ENCODE measurements at places on chromosomes 16 and 17. TPM values are rescaled to one million over a fixed set of nuclear protein-coding genes. Genes with fewer than 3 reads are reported as not detected.

- peaks cover 12% of the 10 kb centered on the region for H3K4me1 ChIP-seq
- no peak for DNase-seq
- no peak overlapping the region for H3K27ac ChIP-seq
- no peaks in the 10 kb centered on the region for H3K36me3 ChIP-seq
- no peaks in the 10 kb centered on the region for H3K27me3 ChIP-seq
- H3K4me3 ChIP-seq: no peak overlapping the region
These were observed 8.0 kb downstream of the TRPV2 start for GRCh38 chr17:16423226-16423872.

Gene KIF22
- 78.3 TPM for total RNA-seq

GRCh38 chr17:80599546-80600305 is 55.1 kb downstream of the RPTOR start:
- peaks cover 11% of the 10 kb centered on the region for H3K4me1 ChIP-seq
- DNase-seq: no peak
- no peak overlapping the region for H3K4me3 ChIP-seq

DNA sequence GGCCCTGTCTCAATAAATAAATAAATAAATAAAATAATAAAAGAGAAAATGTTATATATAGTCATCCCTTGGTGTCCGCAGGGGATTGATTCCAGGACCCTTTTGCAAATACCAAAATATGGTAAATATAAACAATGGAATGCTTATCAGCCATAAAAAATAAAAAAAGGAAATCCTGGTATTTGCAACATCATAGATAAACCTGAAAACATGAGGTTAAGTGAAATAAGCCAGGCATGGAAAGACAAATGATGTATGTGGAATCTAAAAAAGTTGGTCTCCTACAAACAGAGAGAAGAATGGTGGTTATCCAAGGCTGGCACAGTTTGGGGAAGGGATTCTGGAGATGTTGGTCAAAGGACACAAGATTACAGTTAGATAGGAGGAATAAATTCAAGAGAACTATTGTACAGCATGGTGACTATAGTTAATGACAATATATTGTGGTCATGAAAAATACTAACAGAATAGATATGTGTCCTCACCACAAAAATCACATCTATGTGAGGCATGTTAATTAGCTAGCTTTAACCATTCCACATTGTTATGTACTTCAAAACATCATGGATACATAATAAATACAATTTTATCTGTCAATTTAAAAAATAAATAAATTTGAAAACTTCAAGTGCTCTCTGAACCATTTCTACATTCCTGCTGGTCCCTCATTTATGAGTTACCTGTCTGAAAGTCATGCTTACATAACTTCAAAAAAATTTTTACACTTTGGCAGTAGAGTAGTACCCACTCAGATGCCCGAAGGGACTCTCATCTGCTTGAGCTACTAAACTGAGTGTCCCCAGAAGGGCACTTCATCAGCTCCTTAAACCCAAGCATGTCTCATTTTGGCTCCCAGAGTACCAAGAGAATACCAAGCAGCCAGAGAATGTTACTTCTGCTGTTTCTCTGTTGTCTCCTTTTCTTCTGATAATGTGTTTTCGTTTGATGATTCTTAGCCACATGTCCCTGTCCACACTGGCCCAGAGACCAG is 26.6 kb downstream of the N4BP1 start:
- no peaks in the 10 kb centered on the region for H3K4me1 ChIP-seq
- H3K27ac ChIP-seq: no peak overlapping the region
- no peak overlapping the region for H3K4me3 ChIP-seq
- no peaks in the 10 kb centered on the region for H3K27me3 ChIP-seq

- H3K27me3 ChIP-seq: peaks cover 49% of the 10 kb centered on the region
- DNase-seq: no peak
- no peaks in the 10 kb centered on the region for H3K36me3 ChIP-seq
- no peaks in the 10 kb centered on the region for H3K4me1 ChIP-seq
- H3K27ac ChIP-seq: no peak overlapping the region
- H3K4me3 ChIP-seq: peak overlapping the region; percentile 62
These were observed 734 bp downstream of the ARHGDIG start for GRCh38 chr16:280991-281659.

Gene OTOP2
- not detected for total RNA-seq

GRCh38 chr16:72723781-72724180 is 324.1 kb downstream of the ZFHX3 start:
- no peak for DNase-seq
- no peak overlapping the region for H3K4me3 ChIP-seq
- H3K27ac ChIP-seq: no peak overlapping the region
- H3K36me3 ChIP-seq: no peaks in the 10 kb centered on the region
- peaks cover 7% of the 10 kb centered on the region for H3K4me1 ChIP-seq
- no peaks in the 10 kb centered on the region for H3K27me3 ChIP-seq

Gene CBX4
- total RNA-seq: 35.0 TPM

GRCh38 chr17:80785477-80786178 is 206.0 kb upstream of the CHMP6 start:
- no peaks in the 10 kb centered on the region for H3K27me3 ChIP-seq
- peaks cover 34% of the 10 kb centered on the region for H3K4me1 ChIP-seq
- H3K36me3 ChIP-seq: peaks cover 8% of the 10 kb centered on the region
- no peak overlapping the region for H3K27ac ChIP-seq
- DNase-seq: no peak

Gene CBLN1
- not detected for total RNA-seq

DNA sequence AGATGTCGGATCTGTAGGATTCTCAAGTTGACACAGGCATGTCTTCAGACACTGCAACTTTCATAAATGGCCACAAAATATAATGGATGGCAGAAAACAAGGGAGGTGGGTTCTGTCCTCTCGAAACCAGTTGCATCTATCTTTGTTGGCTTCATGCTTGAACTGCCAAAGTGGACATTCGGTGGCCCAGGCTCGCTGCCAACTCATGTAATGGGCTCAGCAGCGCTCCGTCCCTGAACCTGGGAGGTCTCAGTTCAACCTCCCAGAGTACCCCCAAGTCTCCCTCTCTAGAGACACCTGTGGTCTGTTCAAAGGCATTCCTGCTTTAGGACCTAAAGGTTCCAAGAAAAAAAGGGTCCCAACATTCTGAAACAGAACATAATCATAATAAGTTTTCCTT is 71.9 kb downstream of the NXN start:
- H3K4me1 ChIP-seq: peaks cover 58% of the 10 kb centered on the region
- no peak for DNase-seq
- no peak overlapping the region for H3K27ac ChIP-seq
- H3K27me3 ChIP-seq: no peaks in the 10 kb centered on the region

Gene HDAC5
- total RNA-seq: 33.4 TPM

- DNase-seq: no peak
- H3K4me1 ChIP-seq: peaks cover 9% of the 10 kb centered on the region
- H3K36me3 ChIP-seq: no peaks in the 10 kb centered on the region
- H3K4me3 ChIP-seq: no peak overlapping the region
These were observed 16.5 kb upstream of the CLEC3A start for GRCh38 chr16:78005881-78006280.

Gene IL17C
- not detected for total RNA-seq

- H3K4me1 ChIP-seq: no peaks in the 10 kb centered on the region
- H3K27me3 ChIP-seq: no peaks in the 10 kb centered on the region
- peaks cover 22% of the 10 kb centered on the region for H3K36me3 ChIP-seq
- no peak for DNase-seq
These were observed 14.8 kb downstream of the VAC14 start for GRCh38 chr16:70786020-70786755.

GRCh38 chr16:89720551-89720812 is 216 bp downstream of the VPS9D1 start:
- H3K4me3 ChIP-seq: peak overlapping the region; percentile 77
- peaks cover 15% of the 10 kb centered on the region for H3K36me3 ChIP-seq
- H3K27me3 ChIP-seq: no peaks in the 10 kb centered on the region
- peaks cover 16% of the 10 kb centered on the region for H3K4me1 ChIP-seq

All from mesothelial cell of epicardium (in vitro differentiated cells).